ENCODE measurements at places on chromosomes 5 and 9. TPM values are rescaled to one million over a fixed set of nuclear protein-coding genes. Genes with fewer than 3 reads are reported as not detected.

MARCOL gene
- not detected for total RNA-seq

SLC6A7 gene
- total RNA-seq = not detected

PLAC8L1 gene
- not detected for total RNA-seq

LRRC26 gene
- total RNA-seq = 1.6 TPM

SAPCD2 gene
- 26.4 TPM for total RNA-seq

BAAT gene
- total RNA-seq = 0.57 TPM

SPINK7 gene
- not detected for total RNA-seq

ZNF618 gene
- total RNA-seq = 12.2 TPM

ZNG1F gene
- 14.3 TPM for total RNA-seq

GDA gene
- total RNA-seq = 1.5 TPM

Measured in A549 treated with ZK216348 at 1 μM for 4 hours (cell line).